HFFc6 (cell line): ENCODE measurements at places on chromosomes 11 and 22. TPM values are rescaled to one million over a fixed set of nuclear protein-coding genes. Genes with fewer than 3 reads are reported as not detected.

Gene CEND1
- 8.2 to 12.6 TPM (median 10.7 TPM) in 3 replicates for total RNA-seq

Gene MOGAT2
- not detected in 3 replicates for total RNA-seq

Gene PDE2A
- 0.43 TPM in 1 of 3 replicates, not detected in the others for total RNA-seq

Gene PANX2
- total RNA-seq = 1.3 to 2.3 TPM (median 1.4 TPM) in 3 replicates

Gene NPTXR
- 1.4 to 4.7 TPM (median 4.5 TPM) in 3 replicates for total RNA-seq

Gene UPK3A
- not detected in 3 replicates for total RNA-seq

Gene YPEL1
- 0.06 to 0.38 TPM in 2 of 3 replicates, not detected in the other for total RNA-seq

Gene NOX4
- 2.7 to 5.1 TPM (median 5.0 TPM) in 3 replicates for total RNA-seq

Gene MS4A3
- total RNA-seq = not detected in 3 replicates

- 0 out of 2 replicates have a peak, but pooled peaks cover 3% of the 10 kb centered on the region for H3K36me3 ChIP-seq
- H3K4me1 ChIP-seq = no peaks in the 10 kb centered on the region
- H3K4me3 ChIP-seq = no peak overlapping the region
- H3K27ac ChIP-seq = no peak overlapping the region
- no peak for DNase-seq
Measured at GRCh38 chr22:34019190-34019845, 99.0 kb upstream of the LARGE1 start.

DNA sequence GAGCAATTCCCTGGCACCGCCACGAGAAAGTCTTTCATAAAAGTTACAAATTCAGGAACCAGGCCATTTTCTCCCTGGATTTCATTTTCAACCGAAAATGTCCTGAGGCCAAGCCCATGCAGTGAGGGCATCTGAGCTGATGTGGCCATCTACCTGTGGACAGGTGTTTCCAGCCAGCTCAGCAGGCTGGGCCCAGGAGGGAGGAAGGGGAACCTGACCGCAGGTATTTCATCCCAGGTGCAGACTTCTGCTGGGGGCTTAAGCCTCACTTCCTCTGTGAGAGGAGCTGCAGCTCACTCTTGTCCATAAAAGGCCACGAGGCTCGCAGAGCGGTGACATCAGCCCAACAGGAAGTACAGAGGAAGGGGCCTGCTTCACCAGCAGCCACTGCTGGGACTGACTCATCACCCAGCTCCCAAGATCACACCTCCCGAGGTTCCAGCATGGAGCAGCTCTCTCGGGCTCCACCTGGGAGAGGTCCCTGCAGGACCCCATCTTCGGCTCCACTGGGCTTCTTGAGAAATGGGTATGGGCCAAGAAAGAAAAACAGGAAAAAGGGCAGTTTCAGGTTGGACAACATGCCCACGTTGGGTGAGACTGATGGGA is 56.4 kb downstream of the MYH9 start:
- peak overlapping the region; percentile 83 for H3K4me3 ChIP-seq
- H3K27me3 ChIP-seq = peaks cover 91% of the 10 kb centered on the region

DNA sequence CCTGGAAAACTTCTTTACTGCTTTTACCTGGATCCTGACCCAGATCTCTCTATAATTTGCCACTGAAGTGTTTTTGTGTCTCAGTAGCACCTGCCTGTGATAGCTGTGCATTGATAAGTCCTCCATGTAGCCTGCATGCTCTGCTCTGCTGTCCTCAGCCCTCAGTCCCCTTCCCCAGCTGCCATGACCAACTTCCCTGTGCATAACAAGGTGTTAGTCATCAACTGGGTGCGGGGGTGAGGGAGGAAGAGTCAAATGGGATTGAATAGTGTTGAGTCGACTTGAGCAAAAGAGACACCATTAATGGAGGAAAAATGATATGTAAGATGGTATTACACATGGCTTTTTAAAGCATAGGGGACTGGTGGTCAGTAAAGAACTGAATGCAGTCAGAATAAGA is 92.2 kb upstream of the PLET1 start:
- H3K36me3 ChIP-seq = no peaks in the 10 kb centered on the region
- no peak for DNase-seq
- H3K27me3 ChIP-seq = peaks cover 9% of the 10 kb centered on the region

DNA sequence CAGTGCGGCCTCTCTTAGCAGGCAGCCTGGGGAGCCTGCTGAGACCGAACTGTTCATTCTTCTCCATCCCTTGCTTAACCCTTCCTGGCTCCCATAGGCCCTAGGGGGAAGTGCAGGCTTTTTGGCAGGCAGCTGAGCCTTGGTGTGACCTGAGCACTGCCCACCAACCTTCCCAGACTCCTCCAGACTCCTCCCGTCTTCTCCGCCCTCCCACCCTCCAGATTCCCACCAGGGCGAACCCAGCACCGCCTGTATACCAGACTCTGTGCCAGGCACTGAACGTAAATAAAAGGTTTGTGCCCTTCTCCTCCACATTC is 7.9 kb downstream of the RELT start:
- H3K36me3 ChIP-seq = no peaks in the 10 kb centered on the region
- H3K4me1 ChIP-seq = peaks cover 31% of the 10 kb centered on the region
- H3K27ac ChIP-seq = no peak overlapping the region

DNA sequence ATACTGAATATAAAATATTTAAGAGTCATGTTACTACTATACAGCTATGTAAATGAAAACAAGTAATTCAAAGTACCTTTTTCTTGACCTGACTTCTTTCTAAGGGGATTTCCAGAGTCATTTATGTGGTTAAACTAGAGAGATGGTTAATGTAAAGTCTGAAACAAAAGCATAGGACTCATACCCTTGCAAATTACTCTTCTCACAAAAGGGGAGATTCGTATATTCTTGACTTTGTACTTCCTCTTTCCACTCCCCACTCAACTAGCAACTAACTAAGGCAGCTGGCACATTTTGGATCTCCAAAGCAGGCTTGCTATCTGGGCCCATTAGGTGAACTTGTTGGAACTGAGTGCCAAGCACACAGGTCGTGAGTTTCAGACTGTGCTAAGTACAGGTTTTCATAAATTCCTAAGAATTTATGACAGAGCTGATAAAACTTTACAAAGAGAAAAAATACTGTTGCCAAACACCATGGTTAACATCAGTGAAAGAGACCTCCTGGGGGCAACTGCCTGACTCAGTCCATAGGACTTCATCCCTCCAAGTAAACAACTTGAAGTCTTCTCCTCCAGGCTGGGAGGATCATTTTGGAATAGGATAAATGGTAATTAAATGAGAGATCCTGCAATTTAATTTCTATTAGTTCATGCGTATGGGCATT is 77.0 kb upstream of the DDI1 start:
- no peak overlapping the region for H3K4me3 ChIP-seq
- H3K27me3 ChIP-seq = no peaks in the 10 kb centered on the region
- H3K36me3 ChIP-seq = no peaks in the 10 kb centered on the region
- DNase-seq = peak; percentile 38

GRCh38 chr11:107682171-107682570 is 29.7 kb downstream of the SLN start:
- no peak overlapping the region for H3K27ac ChIP-seq
- H3K36me3 ChIP-seq = no peaks in the 10 kb centered on the region
- H3K4me1 ChIP-seq = no peaks in the 10 kb centered on the region
- H3K4me3 ChIP-seq = no peak overlapping the region
- H3K27me3 ChIP-seq = peaks cover 13% of the 10 kb centered on the region
- DNase-seq = no peak

DNA sequence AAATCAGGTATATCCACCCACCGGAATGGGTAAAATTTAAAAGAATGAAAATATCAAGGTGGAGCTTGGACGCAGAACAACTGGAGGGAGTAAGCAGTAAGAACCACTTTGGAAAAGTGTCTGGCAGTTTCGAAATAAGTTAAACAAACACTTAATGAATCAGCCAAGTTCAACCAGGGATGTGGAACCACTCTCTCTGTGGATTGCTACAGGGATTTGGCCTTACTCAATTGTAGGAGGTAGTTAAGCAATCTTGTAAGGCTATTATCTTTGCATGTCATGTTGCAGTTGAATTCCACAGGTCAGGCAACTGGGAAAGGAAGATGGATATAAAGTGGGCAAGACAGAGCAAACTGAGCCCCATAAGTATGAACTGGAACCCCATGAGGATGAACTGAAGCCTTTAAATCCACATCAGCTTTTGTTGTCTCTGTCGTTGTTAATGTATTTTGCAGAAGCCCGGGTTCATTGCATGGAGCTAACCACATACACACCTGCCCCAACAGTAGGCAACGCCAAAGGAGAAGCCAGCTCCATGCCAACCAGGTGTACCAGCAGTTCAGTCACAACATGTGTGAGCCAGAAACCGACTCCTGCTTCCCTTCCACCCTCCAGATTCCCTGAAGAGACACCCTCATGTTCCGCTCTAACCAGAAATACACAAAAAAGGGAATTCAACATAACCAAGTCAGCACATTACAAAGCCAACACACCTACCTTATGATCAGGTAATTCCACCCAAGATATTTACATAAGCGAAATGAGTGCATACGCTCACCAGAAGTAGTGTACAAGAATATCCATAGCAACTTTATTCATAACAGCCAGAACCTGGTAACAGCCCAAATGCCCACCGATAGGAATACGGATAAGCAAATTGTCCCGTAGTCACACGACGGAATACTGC is 8.0 kb upstream of the SLC43A3 start:
- no peak overlapping the region; the same call in 1 of the 2 replicates for H3K27ac ChIP-seq
- peaks cover 10% of the 10 kb centered on the region for H3K27me3 ChIP-seq
- DNase-seq = peak; percentile 91
- H3K36me3 ChIP-seq = no peaks in the 10 kb centered on the region
- H3K4me1 ChIP-seq = peaks cover 38% of the 10 kb centered on the region
- no peak overlapping the region for H3K4me3 ChIP-seq

DNA sequence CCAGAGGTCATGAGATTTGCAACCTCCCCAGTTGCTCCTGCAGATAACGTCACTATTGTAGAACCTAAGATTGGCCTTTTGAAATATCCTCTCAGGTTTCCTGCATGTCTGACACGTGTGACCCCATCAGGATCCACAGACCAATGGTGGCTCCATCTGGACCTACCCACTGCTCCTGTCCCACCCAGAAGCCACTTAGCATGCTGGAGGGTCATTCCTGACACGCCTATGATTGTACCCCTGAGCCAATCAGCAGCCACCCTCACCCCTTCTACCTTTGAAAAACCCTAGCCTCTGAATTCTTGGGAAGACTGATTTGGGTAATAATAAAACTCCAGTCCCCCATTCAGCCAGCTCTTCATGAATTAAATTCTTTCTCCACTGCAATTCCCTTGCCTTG is 20.1 kb upstream of the NARS2 start:
- DNase-seq = no peak
- peaks cover 12% of the 10 kb centered on the region for H3K27me3 ChIP-seq
- H3K4me1 ChIP-seq = peaks cover 30% of the 10 kb centered on the region
- H3K4me3 ChIP-seq = peak overlapping the region; percentile 65
- no peak overlapping the region for H3K27ac ChIP-seq

- H3K4me3 ChIP-seq = no peak overlapping the region
- H3K27ac ChIP-seq = no peak overlapping the region
- no peaks in the 10 kb centered on the region for H3K36me3 ChIP-seq
- no peaks in the 10 kb centered on the region for H3K4me1 ChIP-seq
Measured at GRCh38 chr22:29146091-29146560, 59.6 kb upstream of the EMID1 start.

- H3K27ac ChIP-seq = peak overlapping the region; percentile 100
- peaks cover 65% of the 10 kb centered on the region for H3K36me3 ChIP-seq
- DNase-seq = peak; percentile 22
Measured at GRCh38 chr11:83159902-83160865, 3.3 kb downstream of the PCF11 start.

DNA sequence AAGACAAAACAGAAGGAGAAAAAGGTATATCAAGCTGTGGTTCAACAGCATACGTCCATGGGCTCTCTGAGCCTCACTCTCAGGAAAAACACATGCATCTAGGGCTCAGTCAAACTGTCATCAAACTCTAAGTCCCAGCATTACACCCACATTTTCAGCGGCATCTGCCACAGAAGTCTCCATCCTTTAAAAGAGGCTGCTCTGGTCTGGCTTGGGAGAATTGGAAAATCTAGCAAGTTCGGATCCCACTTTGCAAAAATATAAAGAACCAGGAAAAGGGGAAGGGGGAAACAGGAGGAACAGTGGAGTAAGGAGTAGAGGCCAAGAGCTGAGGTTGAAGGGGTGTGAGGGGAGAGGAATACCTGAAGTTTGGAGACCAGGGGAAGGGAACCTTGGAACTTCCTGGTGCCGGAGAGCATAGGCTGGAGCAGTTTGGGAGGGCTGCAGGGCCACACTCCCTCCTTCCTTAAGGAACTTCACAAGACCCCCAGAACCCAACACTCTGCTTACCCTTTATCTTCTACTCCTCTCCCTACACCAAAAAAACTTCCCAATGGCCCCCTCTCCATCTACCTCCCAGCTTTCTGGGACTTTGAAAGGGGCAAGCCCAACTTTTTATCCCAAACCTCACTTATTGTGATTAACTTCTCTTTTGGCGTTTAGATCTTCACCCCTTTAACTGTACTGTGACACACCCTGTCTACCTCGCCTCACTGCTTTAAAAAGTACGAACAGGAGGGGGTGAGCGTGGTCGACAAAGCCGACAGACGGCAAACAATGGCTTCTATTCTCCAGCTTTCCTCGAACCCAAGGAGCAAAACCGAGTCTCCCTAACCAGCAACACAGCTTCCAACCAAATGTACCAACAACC is 4.0 kb downstream of the PAX6 start:
- H3K27me3 ChIP-seq = peaks cover 72% of the 10 kb centered on the region
- H3K4me1 ChIP-seq = peaks cover 49% of the 10 kb centered on the region
- no peak overlapping the region for H3K4me3 ChIP-seq
- no peak overlapping the region for H3K27ac ChIP-seq

GRCh38 chr11:3927129-3927796 is 71.8 kb downstream of the STIM1 start:
- H3K27ac ChIP-seq = no peak overlapping the region
- peaks cover 17% of the 10 kb centered on the region for H3K4me1 ChIP-seq
- DNase-seq = no peak
- peaks cover 3% of the 10 kb centered on the region; the same call in 1 of the 2 replicates for H3K36me3 ChIP-seq

DNA sequence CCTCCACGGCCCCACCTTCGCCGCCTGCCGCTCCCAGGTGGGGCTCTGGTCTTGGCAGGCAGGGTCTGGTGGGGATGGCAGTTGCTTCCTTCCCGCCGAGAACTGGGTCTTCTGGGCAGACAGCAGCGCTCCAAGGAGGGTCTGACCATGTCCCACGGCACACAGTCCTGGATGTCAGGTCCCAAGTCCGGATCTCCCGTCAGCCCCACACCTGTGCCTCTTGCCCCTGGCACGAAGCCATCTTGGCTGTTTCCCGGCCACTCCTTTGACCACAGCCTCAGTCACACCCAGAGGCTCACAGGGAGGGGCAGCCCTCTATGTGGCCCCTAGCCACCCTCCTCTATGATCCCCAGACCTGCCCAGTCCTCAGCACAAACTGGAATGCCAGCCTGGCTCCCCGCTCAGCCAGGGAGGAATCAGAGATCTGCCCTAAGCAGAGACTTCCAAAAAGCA is 14.3 kb downstream of the MUC5B start:
- H3K27ac ChIP-seq = no peak overlapping the region
- no peaks in the 10 kb centered on the region for H3K4me1 ChIP-seq
- DNase-seq = no peak
- peaks cover 1% of the 10 kb centered on the region for H3K27me3 ChIP-seq

GRCh38 chr11:125743681-125744080 is 2.4 kb upstream of the PATE1 start:
- peak; percentile 4 for DNase-seq
- no peak overlapping the region for H3K4me3 ChIP-seq
- no peak overlapping the region for H3K27ac ChIP-seq
- H3K27me3 ChIP-seq = peaks cover 1% of the 10 kb centered on the region; the same call in 1 of the 2 replicates
- H3K4me1 ChIP-seq = no peaks in the 10 kb centered on the region
- H3K36me3 ChIP-seq = no peaks in the 10 kb centered on the region
